Kidney (tissue), 22 donors: ENCODE measurements at places on chromosomes 12 and 14.

DNA sequence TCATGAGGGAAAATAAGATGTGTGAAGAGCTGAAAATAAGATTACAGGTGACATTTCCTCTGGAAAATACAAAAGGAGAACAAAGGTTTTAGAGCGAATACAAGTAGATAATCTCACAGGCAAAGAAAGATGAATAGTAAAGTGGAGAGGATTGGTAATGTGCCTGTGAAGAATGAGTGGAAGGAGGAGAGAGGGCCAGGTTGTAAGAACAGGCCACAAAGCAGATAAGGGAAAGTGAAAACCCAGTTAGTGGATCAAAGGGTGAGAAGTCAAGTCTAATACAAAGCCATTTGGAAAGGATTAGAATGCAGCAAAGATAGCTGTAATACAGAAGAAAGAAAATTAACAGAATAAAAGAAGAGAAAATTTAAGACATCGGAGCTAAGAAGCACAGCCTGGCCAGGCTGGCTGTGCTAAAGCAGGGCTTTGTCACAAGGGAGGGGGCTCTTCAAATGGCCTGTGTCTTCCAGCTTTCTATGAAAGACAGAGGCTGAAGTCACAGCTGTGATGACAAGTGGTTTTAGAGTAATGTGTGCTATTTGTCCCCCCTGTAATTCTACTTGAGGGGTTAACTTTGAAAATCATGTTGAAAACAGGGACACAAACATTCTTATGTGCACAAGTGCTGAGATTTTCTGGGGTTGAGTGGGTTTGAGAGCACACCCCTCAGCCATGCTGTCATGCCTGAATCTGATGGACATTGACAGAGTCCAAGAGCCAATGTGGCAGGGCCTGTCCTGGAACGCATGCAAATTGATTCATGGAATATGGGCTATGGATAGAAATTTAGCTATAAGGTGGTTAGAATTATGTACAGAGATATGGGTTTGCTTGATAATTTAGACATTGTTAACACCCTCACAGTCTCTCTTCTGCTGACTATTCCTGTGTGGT lies 344.5 kb upstream of the NAV3 start:
- no peak for DNase-seq

DNA sequence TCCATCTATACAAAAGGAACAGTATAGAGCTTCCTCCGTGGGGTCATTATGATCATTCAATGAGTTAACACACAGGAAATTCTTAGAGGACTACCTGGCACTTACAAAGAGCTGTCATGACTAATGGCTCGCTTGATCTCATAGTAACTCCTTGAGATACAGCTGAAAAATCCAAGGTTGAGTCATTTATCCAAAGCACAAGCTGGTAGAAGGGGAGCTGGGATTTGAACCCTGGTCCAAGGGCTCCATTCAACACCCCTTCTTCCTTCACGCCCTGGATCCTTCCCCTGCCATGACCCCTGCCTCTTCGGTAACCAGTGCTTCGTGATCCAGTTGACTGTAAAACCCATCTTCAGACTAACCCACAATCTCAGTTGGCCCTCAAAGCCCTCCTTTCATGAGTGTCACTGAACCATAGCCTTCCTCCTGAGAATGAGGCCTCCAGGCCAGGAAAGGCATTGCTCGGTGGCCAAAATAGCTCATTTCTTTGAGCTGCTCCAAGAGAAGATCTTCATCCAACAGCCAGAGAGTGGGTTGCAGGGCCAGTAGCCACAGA lies 7.8 kb downstream of the ZFP36L1 start:
- no peak for DNase-seq

DNA sequence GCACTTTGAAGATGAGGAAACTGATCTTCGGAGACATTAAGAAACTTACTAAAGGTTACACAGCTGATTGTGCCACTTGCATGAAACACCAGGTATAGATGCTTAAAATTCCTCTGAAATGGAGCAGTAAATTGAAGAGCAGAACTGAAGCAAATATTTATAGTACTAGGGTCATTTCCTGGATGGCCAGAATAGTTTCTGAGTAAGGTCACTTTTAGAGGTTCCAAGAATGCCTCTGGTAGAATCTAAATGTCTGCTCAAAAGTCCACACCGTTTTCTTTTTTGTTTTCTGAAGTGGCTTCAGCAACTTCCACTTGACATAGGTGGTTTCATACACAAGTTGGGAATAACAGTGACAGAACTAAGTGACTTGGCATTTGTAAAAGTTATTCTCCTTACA lies 19.4 kb downstream of the TPH2 start:
- no peak for DNase-seq

- no peak for DNase-seq
These were observed 5.9 kb upstream of the KRT1 start for GRCh38 chr12:52686063-52686462.

DNA sequence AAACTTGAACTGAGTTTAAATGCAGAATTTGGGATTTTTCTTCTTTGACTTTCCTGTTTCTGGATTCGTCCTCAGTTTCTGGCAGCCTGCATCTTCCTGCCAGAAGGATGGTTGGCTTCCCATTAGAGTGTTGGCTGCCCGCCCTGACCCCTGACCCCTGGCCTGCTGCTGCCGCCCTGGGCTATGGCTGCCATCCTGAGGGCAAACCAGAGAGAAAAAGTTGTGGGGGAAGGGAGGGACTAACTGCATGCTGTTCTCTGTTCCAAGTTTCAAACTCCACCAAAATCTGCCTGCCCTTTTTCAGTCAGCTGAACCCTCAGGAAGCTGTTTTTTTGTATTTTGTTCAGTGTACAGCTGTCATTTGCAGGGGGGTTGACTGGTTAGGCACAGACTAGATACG lies 48.4 kb downstream of the FNTB start:
- no peak for DNase-seq

DNA sequence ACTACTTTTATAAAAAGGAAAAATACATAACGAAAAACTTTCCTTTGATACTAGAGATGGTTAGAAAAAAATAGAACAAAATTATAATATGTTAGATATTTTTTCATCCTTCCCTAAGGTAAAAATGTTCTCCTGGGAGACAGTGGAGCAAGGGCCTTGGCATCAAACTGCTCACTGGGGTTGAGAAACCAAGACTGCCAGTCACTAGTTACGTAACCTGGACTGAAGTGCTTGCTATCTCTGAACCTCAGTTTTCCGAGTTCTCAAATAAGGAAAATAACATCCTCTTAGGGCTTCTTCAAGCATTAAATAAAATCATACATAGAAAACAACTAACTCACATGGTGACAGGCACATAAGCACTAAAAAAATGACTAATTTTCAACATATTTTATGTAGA lies 48.2 kb upstream of the FRMD6 start:
- no peak for DNase-seq

- no peak for DNase-seq
These were observed 703.9 kb upstream of the ATXN7L3B start for GRCh38 chr12:73833746-73834145.

DNA sequence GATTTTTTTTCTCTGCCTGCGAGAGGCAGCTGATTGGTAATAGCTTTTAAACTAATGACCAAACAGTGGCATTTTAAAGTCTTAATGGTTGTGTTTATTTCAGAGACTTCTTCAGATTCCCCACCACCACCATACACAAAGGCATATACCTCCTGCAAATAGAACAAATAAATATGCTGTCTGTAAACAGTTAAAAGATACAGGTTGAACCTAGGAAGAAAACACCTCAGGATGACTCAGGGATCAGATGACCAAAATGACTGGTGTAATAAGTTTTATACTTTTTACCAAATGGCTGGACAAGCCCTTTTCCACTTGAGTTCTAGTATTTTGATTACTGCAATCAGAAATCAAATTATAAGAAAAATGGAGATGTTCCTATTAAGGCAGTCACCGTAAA lies 364.1 kb downstream of the PAWR start:
- no peak for DNase-seq

DNA sequence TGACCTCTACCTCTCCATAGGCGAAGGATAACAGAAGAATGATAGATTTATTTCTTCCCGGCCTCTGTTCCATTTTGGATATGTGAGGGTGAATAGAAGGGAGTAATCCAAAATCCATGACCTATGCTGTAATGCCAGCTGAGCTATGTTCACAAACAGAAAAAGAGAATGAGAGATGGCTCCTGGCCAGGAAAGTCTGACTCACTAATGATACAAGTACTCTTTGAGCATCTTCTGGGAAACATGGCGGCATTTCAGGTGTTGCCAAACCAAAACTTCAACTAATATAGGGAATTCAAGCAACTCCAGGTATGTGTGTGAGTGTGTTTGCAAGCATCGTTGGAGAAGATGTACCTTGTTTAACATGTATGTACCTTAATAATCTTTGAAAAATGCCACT lies 55.1 kb downstream of the MED13L start:
- DNase-seq, result no peak

DNA sequence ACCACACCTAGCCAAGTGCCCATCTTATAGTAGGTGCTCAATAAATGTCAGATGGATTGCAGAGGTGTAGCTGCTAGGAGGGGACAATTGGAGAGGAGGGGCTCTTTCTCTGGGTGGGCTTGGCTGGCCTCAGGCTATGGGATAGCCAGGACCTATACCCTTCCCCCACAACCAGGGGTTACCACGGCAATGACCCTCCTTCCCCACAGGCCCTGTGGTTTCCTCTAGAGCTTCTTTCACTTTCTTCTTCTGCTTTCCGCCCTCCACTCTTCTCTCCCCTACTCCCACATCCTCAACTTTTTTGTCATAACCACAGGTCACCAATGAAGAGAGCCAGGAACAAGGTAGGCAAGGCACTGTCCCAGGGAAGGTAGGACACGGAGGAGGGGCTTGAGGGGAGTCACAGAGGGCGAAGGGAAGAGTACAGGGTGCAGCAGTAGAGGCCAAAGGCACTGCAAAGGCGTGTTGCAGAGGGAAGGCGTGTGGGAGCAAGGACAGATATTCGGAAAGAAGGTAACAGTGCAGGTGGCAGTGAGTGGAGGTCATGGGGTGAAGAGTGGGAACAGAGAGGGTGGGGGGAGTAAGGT lies 1.9 kb upstream of the ITGB7 start:
- DNase-seq, result no peak
